ENCODE measurements at places on chromosomes 16 and 17.

- DNase-seq: no peak
Observed at GRCh38 chr16:30383521-30383920, 1.2 kb upstream of the SEPTIN1 start.

- DNase-seq: no peak
Observed at GRCh38 chr16:3787924-3788661, 70.8 kb upstream of the TRAP1 start.

GRCh38 chr16:61382435-61382834 lies 653.8 kb downstream of the CDH8 start:
- DNase-seq: no peak

GRCh38 chr17:38460082-38460715 lies 31.9 kb downstream of the ARHGAP23 start:
- no peak for DNase-seq

GRCh38 chr16:26133416-26134093 lies 441.8 kb downstream of the HS3ST4 start:
- no peak for DNase-seq

GRCh38 chr16:50652836-50653425 lies 28.2 kb downstream of the SNX20 start:
- no peak for DNase-seq

DNA sequence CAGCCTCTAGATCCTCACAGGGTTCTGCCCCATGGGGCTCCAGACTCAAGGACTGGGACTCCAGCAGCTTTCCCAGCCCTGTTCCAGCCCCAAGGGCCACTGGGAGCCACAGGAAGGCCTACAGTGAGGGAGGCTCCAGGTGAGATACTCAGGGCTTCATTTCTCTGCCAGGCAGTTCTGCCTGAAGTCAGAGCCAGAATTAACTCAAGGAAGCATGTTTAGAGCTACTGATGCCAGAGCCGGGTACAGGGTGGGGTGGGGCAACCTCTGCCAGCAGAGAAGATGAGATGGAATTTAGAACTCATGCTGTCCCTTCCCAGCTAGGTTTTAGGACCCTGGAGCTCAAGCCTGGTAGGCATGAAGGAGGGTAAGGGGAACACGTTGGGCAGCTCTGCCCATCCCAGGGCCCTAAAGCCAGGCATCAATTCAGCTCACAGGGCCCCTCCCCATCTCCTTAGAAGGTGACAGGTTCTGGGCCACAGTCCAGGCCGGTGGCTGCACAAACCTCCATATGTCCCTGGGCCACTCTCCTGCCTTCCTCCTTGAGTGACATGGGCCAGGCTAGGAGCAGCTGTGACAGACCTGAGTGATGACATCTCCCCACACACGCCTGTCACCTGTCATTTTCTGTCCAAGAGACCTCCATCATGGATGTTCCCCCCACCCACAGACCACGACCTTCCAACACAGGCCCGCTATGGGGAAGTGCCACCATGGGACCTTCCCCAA lies 24.5 kb upstream of the SPPL2C start:
- DNase-seq: no peak

GRCh38 chr17:9878786-9879525 lies 26.1 kb downstream of the RCVRN start:
- DNase-seq: no peak

DNA sequence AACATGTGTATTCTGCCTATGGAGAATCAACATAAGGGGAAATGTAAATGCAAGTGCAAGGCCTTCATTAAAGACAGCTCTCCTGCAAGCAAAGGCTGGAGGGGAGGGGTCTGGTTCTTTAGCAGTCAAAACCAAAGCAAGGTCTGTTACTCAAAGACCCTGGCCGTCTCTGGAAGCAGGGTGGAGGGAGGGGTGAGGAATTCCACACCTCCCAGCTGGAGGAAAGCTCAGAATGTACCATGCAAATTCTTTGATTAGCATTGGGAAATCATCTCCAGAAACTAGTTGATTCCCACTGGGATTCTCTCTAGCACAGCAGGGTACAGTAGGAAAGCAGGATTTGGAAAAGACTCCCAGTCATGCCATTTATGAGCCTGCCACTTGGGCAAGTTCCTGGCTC lies 77.3 kb upstream of the ASIC2 start:
- no peak for DNase-seq

- no peak for DNase-seq
Observed at GRCh38 chr17:17556671-17557070, 34.8 kb downstream of the PEMT start.

GRCh38 chr17:47948706-47949196 lies 7.4 kb downstream of the PNPO start:
- no peak for DNase-seq

- DNase-seq: no peak
Observed at GRCh38 chr17:32941419-32942032, 13.6 kb downstream of the TMEM98 start.

DNA sequence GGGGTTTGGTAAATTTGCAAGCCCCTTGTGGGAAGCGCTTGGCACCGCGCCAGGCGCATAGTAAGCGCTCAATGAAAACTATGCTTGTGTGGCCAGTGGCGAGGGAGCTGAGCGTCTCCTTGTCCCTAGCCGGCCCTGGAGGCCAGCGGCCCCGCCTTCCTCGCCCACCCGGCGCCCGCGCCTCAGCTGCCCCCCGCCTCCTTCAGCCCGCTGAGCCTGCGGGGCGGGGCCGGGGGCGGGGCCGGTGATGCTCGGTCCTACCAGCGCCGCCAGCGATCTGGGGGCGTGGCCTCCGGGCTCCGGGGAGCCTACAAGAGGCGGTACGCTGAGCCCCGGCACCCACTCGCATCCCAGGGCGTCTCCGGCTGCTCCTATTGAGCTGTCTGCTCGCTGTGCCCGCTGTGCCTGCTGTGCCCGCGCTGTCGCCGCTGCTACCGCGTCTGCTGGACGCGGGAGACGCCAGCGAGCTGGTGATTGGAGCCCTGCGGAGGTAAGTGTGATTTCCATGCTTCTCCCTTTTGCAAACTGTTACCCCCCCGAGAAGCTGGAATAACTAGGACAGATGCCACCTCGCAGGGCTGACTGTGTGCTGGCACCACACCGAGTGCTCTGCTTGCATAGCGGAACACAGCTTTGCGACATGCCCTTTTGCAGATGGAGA lies at the start of gene CRISPLD2:
TSS of gene CRISPLD2 (plus strand) at position 342 of the 661 bp plus-strand sequence. CDS start 18,511 bp downstream, outside the sequence.
- peak; percentile 89 for DNase-seq

- DNase-seq: no peak
Observed at GRCh38 chr17:48510381-48510760, 20.4 kb downstream of the HOXB1 start.

GRCh38 chr16:84414789-84415326 lies 46.5 kb downstream of the ATP2C2 start:
- DNase-seq: no peak

GRCh38 chr16:73317321-73317857 lies 269.5 kb upstream of the ZFHX3 start:
- DNase-seq: no peak

DNA sequence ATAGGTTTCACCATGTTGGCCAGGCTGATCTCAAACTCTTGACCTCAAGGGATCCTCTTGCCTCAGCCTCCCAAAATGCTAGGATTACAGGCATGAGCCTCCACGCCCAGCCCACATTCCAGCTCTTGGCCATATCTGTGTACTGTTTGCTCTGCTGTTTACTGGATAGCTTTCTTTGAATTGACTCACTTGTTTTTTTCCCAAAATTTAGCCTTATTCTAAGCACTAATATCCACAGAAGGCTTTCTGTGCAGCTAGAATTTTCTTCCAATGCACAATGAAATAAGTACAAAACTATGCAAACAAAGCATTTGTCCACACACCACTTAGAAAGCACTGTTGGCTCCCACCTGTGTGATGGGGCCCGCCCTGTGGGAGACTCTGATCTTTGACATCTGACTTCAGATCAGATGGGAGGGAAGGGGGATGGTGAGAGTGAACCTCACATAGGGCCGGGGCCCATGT lies 72.2 kb downstream of the CLEC16A start:
- no peak for DNase-seq
